Naive B cell (primary cell): ENCODE measurements at places on chromosomes 6 and 20.

DNA sequence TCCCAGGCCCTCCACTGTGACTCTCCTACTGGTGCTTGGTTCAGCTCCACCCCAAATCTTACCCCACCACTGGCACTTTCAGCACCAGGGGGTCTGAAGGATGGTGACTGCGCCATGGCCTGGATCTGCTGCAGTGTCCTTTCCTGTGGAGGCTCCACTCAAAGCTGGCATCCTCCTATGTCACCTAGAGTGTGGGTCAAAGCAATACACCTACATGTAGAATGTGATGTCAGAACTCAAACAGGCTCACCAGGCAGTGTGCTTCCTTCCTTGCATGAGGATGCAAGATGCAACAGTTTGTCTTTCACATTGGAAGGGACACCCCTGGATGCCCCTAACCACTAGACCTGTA is 32.8 kb upstream of the MICB start:
- no peak for DNase-seq

DNA sequence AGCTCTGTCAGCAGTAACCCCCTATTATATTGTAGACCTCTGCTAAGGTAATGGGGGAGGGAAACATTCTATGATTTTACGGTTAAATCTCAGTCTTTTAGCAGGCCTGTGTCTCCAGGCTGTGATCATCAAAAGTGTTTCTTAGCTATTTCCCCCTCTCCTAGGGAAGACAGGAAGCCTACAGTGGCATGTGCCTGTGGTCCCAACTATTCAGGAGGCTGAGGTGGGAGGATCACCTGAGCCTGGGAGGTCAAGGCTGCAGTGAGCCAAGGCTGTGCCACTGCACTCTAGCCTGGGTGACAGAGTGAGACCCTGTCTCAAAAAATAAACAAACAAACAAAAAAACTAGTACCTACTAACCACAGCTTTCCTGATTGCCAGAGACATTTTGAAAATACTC is 67.9 kb downstream of the DNAAF9 start:
- DNase-seq, result no peak

DNA sequence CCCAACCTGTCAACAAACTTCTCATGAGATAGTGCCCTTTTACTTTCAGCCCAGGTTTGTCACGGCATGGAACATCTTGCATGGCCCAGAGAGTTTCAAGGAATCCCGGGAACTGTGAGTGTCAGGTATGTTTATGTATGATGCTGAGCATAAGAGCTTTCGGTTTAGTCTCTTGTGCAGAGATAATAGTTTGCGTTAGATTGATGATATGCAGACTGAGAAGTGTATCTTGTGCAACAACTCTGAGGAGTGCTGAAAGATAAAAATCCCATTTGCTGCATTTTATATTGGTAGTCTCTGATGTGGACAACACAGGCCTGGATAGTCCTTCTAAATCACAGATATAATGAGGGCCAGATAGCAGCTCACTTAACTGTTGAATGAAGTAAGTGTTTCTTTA is 99.0 kb downstream of the TBX18 start:
- DNase-seq, result no peak

DNA sequence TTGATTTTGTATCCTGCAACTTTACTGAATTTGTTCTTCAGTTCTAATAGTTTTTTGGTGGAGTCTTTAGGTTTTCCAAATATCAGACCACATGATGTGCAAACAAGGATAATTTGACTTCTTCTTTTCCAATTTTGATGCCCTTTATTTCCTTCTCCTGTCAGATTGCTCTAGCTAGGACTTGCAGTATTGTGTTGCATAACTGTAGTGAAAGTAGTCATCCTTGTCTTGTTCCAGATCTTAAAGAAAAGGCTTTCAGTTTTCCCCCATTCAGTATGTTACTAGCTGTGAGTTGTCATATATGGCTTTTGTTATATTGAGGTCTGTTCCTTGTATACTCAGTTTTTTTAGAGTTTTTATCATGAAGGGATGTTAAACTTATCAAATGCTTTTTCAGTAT is 4.6 kb downstream of the MICB start:
- DNase-seq, result no peak

GRCh38 chr6:53244958-53245357 is 96.3 kb upstream of the GCM1 start:
- DNase-seq, result peak; percentile 88

GRCh38 chr6:119184008-119184648 is 105.7 kb upstream of the FAM184A start:
- DNase-seq, result no peak

DNA sequence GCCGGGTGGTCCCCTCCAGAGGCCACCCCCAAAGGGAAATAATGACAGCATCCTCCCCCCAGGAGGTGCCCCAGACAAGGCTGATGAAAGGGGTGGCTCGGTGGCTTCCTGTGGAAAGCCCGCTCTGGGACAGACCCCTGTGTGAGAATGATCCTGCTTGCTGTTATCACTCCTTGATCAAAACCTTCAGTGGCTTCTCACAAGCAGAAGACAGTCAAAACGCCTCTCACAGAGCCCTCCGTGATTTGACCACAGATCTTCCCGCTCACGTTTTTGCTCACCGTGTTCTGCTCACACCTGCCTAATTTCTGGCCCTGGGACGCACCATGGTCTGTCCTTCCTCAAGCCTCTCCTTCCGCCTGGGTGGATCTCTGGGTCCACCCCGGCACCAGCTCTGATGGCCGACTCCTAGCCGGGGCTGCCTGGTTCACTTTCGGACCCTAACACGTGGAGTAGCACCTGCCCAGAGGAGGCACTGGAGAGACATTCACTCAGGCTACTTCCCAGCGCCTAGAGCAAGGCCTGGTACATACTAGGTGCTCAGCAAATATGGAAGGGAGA is 210.4 kb downstream of the ANKRD60 start:
- DNase-seq, result no peak

DNA sequence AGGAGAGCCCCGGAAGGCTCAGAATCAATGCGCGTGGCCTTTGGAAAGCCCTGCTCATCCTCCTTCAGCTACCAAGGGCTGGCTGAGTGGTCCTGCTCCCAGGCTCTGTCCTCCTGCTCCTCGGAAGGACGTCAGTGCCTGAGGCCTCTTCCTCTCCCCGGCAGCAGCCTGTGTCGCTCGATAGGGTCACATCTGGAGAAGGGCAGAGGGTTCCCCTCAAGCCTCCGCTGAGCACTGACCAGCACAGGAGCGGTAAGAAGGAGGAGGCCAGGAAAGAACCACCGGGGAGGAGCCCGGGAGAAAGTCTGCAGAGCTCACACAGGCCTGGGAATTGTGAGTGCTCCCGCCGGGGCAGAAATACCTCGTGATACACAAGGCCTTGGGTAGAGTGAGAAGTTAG is 21.2 kb downstream of the KIF25 start:
- no peak for DNase-seq

GRCh38 chr20:49104365-49104648 is 58.2 kb downstream of the CSE1L start:
- DNase-seq, result no peak

GRCh38 chr6:113411011-113411410 is 446.1 kb upstream of the MARCKS start:
- no peak for DNase-seq

DNA sequence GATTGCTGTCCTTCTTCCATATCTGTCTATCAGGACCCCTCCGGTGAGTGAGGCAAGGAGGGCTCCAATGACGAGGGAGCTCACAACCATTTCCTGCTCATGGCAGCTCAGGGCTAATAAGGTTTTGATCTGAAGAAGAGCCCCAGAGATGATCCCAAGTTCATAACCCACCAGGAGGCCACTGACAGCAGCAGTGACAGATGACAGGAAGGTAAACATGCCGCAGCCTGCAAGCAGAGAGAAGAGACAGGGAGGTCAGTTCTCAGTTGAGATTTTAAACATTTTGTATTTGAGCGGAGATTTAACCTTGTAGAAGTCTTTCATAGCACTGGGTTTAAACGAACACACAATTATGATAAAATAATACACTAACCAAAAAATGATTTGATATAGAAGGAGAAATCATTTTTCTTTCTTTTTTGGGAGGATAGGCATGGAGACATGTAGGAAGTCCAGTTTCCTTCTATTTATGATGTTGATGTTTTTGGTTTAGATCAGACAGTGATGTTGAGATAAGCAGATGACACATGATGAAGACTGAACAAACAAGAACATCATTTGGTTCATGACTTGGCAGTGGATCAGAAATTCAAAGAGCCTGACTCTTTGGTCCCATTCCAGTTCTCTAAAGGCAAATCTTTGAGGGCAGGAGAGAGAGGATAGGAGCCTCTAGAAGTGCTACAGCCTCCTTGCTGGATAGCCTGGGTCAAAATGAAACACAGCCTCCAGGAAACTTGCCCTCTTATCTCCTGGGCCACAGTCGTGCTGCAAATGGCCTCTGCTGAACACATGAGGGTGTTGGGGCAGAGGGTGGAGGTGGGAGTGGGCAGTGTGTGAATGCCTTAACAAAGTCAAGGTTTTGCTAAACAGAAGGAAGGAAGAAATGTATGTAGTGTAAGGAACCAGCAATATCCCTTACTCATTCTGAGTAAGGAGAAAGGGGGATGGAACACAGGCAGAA is 22.6 kb downstream of the SLC2A12 start:
- no peak for DNase-seq

GRCh38 chr6:144695858-144696533 is 410.9 kb downstream of the UTRN start:
- DNase-seq, result no peak

DNA sequence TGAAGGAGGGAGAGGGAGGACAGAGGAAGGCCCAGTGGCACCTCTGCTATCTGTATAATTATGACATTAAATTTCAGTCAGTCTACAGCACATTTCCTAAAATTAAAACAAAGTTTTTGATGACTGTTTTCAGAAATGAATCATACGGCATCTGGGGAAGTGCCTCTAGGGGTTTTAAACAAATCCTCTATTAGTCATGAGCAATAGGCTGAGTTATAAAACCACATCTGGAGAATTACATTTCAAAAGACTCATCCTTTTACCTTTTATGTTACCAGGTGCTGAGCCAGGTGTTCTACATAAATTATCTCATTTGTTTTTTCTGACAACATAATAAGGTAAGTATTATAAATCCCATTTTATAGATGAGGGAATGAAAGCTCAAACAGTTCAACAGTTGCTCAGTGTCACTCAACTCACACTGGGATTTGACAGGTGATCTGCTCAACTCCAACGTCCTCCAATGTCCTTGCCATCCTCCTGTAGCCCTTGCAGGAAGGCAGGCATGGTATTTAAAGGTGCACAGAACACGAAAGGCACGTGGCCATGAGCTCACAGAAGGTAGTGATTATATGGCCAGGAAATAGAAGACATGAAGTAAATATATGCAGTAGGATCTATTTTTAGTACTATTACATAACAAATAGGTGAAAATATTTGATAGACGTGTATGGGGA is 184.2 kb upstream of the MAN1A1 start:
- DNase-seq, result no peak

DNA sequence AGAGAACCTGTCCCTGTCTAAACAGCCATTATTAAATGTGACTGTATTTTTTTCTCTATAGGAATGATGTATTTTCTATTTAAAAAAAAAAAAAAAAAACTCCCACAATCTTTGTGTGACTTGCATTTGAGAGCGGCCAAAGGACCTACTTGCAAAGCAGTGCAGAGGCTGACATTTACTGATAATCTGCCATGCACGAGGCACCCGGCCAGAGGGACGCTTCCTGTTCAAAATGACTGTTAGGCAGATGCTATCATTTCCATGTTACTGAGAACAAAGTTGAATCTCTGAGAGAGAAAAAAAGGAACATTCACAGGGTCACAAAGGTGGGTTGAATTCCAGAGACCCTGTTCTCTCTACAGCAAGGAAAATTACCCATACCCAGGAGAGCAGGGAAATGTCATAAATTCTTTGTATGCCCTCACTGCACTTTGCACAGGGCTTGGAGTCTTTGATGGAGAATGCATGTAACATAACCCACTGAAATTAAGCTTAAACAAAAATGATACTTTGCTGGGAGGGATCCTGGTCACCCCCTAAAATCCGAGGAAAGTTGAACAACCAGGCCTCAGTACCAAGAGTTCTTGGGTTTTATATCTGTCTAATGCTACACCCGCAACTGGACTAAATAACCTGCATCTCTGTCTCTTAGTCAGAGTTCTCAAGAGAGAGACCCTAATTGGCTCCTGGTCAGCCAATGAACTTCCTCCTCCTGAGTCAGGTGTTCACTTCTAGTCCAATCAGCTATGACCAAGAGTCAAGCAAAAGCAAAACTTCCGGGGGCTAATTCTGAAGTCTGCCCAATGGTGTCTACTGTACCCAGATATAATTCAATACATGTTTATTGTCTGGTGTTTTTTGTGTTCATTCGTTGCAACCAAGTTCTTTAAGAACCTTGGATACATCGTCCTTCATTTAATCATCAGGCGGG is 61.2 kb downstream of the GCLC start:
- DNase-seq, result peak; percentile 6

DNA sequence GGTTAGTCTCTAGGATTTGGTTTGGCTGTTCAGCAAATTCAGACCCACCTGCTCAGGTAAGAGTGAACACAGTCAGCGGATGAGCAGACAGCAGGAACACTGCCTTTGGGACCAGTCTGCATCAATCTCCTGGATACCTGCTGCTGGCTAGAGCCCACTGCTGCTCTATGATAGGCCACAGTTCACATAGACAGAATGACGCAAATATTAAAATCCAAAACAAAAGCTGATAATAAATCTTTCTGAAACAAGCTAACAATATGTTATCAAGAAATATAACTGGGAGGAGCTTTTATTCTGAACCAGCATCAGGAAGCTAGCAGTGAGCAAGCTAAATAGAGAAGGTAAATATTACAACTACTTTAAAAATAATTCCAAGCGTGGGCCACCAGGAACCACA is at the start of gene TAAR1:
TSS of gene TAAR1 (minus strand) at position 101 of the 400 bp plus-strand sequence. CDS start 13,179 bp downstream, outside the sequence.
- no peak for DNase-seq

DNA sequence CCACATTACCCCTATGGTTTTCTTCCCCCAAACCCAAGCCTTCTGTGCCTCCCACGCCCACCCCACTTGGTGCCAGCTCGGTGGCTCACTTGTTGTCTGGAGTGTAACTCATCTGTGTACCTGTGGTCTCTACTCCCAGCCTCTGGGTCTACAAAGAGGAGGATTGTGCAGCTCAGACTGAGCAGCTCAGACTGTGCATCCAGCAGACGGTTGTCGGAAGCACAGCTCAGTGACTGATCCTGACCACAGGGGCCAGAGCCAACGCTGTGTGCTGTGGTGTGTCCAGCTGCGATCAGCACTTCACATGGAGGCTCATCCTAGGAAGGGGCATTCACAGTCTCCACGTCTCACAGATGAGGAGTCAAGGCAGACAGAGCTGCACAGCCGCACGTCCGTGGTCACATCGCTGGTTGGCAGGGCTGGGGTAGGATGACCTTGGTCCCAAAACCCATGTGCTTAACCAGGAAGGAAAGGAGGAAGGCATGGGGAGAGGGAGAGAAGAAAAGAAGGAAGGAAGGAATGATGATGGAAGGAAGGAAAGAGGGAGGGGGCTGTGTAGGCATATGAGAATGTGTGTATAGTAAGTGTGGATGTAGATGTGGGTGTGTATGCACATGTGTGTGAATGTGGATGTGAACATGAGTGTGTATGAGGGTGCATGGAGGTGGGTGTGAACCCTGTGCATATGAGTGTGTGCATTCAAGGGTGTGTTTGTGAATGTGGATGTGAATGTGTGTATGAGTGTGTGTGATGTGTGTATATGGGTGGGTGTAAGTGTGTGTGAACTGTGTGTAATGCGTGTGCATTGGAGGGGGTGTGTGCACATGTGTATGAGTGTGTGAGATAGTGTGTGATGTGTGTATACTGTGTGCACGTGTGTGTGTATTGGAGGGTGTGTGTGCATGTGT is 28.2 kb upstream of the STX16 start:
- no peak for DNase-seq
